Stimulated activated CD4-positive, alpha-beta T cell treated with anti-CD3 and anti-CD28 coated beads, TNF-alpha, amount 100 ng/mL, for 1 hour (primary cell): ENCODE measurements at places on chromosomes 1 and 21.

- no peak for DNase-seq
Observed at GRCh38 chr1:43435146-43436145, 18.3 kb downstream of the HYI start.

- no peak for DNase-seq
Observed at GRCh38 chr1:43492826-43493225, 37.9 kb upstream of the PTPRF start.

- DNase-seq: no peak
Observed at GRCh38 chr1:112114540-112114939, 125.1 kb upstream of the KCND3 start.

GRCh38 chr1:33338440-33339211 is 17.7 kb upstream of the A3GALT2 start:
- no peak for DNase-seq

- DNase-seq: no peak
Observed at GRCh38 chr1:1427820-1428148, 6.7 kb upstream of the ANKRD65 start.

DNA sequence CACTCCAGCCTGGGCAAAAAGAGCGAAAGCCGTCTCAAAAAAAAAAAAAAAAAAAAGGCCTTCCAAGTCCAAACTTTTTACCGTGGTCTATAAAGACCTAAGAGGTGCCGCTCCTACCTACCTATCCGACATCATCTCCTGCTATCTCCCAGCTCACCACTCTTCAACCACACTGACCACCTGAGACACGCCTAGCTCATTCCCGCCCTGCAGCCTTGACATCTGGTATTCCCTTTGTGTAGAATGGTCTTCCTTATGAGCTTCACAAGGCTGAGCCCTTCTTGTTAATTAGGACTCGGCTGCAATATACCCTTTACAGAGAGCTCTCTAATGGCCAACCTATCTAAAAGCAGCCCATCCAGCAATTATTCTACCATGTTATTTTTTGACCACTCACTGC is 680 bp downstream of the MAGOH start:
- DNase-seq: no peak

GRCh38 chr1:25109531-25109951 is 122.8 kb downstream of the SYF2 start:
- no peak for DNase-seq

- no peak for DNase-seq
Observed at GRCh38 chr21:25977068-25977611, 193.4 kb downstream of the APP start.

GRCh38 chr21:39137248-39138178 is 45.7 kb downstream of the PSMG1 start:
- no peak for DNase-seq

- no peak for DNase-seq
Observed at GRCh38 chr1:233242827-233243483, 52.6 kb downstream of the PCNX2 start.

GRCh38 chr1:204927673-204928641 is 57.3 kb downstream of the NFASC start:
- no peak for DNase-seq

DNA sequence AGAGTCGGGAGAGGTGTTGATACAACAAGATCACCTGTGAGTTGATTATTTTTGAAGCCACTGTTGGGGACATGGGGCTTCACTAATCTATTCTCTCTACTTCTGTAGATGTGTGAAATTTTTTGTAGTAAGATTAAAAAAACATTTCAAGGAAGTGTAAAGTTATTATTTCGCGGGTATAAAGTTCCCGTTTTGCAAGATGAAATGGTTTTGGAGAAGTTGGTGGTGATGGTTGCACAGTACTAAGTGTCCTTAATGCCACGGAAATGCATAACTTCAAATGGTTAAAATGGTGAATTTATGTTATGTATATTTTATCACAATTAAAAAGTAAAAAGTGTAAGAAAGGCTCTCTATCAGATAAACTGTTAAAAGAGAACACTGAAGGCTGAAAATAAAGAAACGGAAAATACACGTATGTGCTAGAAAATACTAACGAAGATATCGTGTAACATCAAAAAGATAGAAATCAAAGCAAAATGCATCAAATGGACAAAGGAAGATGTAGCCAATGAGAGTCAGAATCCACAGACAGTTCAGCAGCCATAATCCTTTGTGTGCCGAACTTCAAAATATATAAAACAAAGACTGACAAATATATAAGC is 2.9 kb upstream of the ITGB2 start:
- DNase-seq: no peak

- no peak for DNase-seq
Observed at GRCh38 chr1:228964178-228965089, 229.2 kb downstream of the RHOU start.

DNA sequence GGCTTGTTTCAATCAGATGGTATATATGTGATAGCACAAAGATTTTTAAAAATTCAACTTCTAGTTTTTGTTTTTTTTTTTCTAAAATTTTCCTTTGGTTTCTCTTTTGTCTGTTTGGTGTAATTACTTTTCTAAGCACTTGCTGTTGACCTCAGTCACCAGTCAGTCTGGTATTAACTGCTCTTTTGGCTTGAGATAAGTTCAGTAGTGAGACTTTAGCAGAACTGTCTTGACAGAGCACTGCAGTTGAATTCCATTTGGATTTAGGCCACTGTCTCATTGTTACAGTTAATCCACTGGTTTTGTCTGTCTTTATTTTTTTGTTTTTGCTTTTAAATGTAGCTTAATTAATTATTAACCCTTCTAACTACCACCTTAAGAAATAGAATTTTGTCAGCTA is 36.2 kb downstream of the OSBPL9 start:
- DNase-seq: no peak

- no peak for DNase-seq
Observed at GRCh38 chr1:112502826-112503225, 5.9 kb upstream of the WNT2B start.

GRCh38 chr1:234916840-234917239 is 211.8 kb downstream of the TOMM20 start:
- no peak for DNase-seq
